ENCODE measurements at places on chromosomes 11 and 22.

- DNase-seq, result no peak
Measured at GRCh38 chr11:90288212-90288821, 65.5 kb upstream of the CHORDC1 start.

DNA sequence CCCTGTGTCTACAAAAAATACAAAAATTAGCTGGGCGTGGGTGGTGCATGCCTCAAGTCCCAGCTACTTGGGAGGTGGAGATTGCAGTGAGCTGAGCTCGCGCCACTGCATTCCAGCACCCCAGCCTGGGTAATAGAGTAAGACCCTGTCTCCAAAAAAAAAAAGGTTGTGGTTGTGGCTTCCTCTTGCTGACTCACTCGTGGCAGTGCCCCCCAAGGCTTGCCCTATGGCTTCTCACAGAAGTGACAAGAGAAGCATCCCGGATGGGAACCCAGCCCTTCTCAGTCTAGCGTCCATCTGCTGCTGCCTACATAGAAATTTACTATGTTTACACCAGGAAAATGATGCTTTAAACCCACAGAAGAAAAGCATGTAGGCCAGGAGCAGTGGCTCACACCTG lies 68.5 kb upstream of the PITPNB start:
- DNase-seq, result peak; percentile 51

DNA sequence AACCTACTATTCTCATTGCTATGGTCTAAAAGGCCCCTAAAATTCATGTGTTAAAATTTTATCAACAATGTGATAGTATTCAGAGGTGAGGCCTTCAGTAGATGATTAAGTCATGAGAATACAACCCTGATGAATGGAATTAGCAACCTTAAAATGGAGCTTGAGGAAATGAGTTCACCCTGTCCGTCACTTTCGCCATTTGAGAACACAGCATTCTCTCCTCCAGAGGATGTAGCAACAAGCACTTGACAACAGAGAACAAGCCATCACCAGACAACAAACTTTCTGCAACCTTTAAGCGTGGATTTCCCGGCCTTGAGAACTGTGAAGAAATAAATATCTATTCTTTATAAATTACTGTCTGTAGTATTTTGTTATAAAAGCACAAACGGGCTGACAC lies 197.0 kb downstream of the SBF2 start:
- DNase-seq, result no peak

- DNase-seq, result no peak
Measured at GRCh38 chr22:19823191-19823901, 31.3 kb downstream of the GNB1L start.

Measured in foreskin fibroblast (primary cell).